Stimulated activated naive CD4-positive, alpha-beta T cell (primary cell): ENCODE measurements at places on chromosomes 12 and 14.

- no peak for DNase-seq
Observed at GRCh38 chr14:99077076-99077843, 194.7 kb downstream of the BCL11B start.

DNA sequence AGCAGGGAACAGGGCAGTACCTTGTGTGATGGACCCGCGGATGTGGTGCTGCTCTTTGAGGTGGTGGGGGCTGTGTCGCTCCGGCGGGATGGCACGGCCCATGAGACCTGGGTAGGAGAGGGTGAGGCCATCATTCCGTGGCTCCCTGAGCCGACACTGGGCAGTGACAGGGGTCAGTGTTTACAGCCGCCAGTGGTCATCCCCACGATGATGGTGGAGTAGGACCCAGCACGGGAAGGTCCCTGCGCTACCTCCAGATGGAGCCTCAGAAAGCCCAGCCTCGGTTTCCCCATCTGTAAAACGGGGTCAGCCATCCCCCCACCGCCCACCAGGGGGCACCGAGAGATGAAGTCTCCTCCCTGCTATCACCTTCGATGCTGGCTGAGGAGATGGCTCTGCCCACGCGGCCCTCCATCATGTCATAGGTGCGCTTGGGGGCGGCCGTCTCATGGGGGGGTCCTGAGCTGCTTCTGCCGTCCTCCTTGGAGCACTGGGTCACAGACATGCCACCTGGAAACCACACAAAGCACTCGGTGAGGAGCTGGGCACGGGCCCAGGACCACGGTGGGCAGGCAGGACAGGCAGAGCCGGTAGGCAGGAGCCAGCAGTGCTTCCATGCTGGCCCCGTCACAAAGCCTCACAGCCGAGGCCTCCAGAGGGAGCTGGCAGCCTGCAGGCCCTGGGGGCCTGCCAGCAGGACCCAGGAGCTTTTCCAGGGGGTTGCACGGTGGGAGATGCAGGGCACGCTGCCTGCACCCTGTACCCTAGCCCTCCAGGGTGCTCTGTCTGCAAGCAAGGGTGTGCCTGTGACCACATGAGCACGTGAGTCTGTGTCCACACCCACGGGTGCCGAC lies 53.1 kb downstream of the RFLNA start:
- peak; percentile 14 for DNase-seq

GRCh38 chr12:12228402-12228801 lies 38.4 kb downstream of the LRP6 start:
- no peak for DNase-seq

DNA sequence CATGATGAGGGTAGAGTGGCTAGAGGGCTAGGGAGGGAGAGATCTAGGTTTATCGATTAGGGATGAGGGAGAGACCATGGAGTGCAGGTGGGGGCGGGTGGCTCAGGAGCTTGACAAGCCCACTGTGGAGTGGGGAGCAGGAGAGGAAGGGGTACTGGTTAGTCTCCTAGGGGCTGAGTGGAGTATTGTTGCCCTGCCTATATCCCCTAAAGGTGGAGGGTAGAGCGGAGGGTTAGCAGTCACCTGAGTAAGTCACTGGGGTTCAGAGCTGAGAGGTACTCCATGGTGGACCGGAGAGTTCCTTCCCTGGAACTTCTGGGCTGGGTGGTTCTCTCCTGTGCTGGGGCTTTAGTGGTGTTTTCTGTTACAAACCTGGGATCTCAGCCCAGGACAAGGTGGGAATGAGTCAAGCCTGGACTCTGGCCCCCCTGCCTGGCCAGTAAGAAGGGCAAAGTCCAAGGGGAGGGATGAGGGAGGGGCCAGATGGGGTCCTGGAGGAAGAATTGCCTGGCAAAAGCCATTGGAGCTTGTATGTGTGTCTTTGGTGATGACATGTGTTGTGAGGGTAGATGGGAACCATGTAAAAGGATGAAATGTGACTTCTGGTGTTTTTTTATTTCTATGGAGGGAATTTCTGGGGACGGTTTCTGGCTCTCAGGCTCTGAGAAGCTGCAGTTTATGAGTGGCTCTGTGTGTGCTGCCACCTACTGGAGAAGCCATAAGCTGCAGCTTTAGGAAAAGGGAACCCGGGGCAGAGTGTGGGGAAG lies at the start of gene CIDEB:
Gene CIDEB (minus strand): TSS at position 403 of the 767 bp plus-strand sequence. CDS start 119 bp downstream, at position 284.
- DNase-seq = peak; percentile 48

GRCh38 chr12:68239309-68239982 lies 13.8 kb upstream of the IL26 start:
- DNase-seq = no peak

DNA sequence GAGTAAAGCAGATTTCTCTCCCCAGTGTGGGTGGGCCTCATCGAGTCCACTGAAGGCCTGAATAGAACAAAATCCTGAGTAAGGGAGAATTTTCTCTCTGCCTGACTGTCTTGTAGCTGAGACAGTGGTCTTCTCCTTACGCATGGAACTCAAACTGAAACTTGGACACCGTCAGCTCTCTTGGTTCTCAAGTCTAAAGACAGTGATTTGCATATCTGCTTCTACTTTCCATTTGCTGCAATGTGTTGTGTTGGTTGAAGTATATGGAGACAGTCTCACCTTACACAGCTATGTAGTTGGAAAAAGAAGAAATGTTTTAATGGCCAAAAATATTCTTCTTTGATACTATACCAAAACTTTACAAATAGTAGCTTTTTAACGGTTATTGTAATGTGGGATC lies 160.2 kb upstream of the LMNTD1 start:
- no peak for DNase-seq
